ENCODE measurements at places on chromosomes 1 and 21.

DNA sequence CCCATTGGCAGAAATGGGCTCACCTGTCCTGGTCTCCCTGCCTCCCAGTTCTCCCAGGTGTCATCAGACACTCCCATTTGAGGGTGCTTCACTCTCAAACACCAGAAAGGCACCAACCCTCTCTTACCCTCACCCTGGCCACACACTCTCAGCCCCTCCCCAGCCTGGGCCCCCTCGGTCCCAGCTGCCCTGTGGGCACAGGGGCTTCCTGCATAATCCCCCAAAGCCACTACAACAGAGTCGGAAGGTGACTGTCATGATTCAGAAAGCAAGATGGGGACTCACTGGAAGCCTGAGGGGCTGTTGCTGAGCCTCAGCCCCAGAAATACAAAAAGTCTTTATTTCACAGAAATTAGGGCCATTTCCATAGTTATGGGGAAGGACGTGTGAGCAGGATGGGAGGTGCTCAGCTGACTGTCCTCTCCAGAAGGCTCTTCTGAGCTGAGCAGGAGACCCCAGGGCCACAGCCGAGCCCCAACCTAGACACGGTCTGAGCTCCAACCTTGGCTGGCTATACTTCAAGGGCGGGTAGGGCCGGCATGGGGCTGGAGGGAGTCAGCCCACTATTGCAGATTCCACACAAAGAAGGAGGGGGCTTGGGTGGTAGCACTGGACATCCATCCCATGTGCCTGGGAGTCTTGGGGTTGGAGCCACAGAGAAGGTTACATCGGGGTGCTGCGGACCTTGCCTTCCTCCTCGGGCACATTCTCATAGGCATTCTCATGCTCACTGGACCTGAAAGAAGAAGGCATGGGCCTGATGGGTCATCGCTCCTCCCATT is 6.3 kb downstream of the PDZK1IP1 start:
- DNase-seq, result no peak

- DNase-seq, result no peak
Measured at GRCh38 chr1:42721926-42722325, 18.1 kb downstream of the CLDN19 start.

DNA sequence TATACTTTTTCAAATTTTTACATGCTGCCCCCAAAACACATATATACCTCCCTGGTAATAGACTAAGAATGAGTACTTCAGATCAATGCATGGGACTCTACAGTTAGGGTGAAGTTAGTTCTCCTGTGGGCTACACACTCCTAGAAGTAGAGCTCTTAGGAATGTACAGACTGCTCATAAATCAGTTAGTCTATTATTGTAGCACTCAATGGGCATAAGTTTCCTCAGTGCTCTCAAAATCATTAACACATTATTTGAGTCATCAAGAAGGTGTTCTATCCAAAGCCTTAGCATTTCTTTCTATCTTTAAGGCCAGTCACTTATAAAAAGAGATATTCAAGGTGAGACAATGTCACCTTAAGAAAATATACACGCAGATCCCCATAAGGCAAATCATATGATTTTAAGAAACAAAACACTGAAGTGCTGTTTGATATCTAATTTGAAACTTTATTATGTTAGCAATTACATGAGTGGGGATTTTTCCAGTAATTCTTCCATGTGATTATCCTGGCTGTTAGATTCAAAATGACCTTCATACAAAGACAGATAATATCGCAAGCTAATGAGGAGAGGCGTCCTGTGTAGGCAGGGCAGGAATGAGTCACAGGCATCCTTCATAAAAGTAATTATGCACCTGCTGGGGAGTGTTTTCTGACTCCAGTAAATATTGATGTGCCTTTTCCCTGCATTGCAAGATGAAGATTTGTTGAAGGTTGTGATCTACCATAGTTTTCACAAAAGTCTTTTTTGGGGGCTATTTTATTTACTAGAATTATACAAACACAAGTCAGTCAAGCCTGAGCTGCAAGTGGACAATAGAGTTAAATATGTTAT is 167.2 kb upstream of the ATP1B1 start:
- no peak for DNase-seq

GRCh38 chr1:94773296-94773809 is 46.8 kb upstream of the SLC44A3 start:
- no peak for DNase-seq

GRCh38 chr1:188027613-188028012 is 1198.9 kb downstream of the PLA2G4A start:
- DNase-seq, result peak; percentile 11
